ENCODE measurements at places on chromosomes 2 and 18. TPM values are rescaled to one million over a fixed set of nuclear protein-coding genes. Genes with fewer than 3 reads are reported as not detected.

TUBA4B gene
- total RNA-seq = not detected

SIX3 gene
- 0.49 TPM for total RNA-seq

MAP4K4 gene
- total RNA-seq = 169 TPM

CCDC178 gene
- 1.2 TPM for total RNA-seq

TCF7L1 gene
- total RNA-seq = 0.98 TPM

AMER3 gene
- total RNA-seq = 26.8 TPM

MEP1B gene
- total RNA-seq = under 0.01 TPM

FAM228B gene
- 71.8 TPM for total RNA-seq

TAF4B gene
- 1.5 TPM for total RNA-seq

APOB gene
- total RNA-seq = 0.25 TPM

KIAA2012 gene
- total RNA-seq = 0.98 TPM

PLGLB1 gene
- total RNA-seq = 6.6 TPM

CCBE1 gene
- total RNA-seq = 39.1 TPM

FAM161A gene
- total RNA-seq = 18.2 TPM

REEP1 gene
- 125 TPM for total RNA-seq

UCN gene
- total RNA-seq = 1.2 TPM

C2orf15 gene
- 2.5 TPM for total RNA-seq

GRP gene
- total RNA-seq = 17.5 TPM

EIF4E2 gene
- 30.5 TPM for total RNA-seq

RND3 gene
- 116 TPM for total RNA-seq

C2orf80 gene
- 26.6 TPM for total RNA-seq

ARHGAP28 gene
- total RNA-seq = 16.2 TPM

CROCC2 gene
- not detected for total RNA-seq

TTR gene
- total RNA-seq = 0.25 TPM

DSG4 gene
- not detected for total RNA-seq

RFTN2 gene
- total RNA-seq = 18.7 TPM

FAHD2A gene
- 6.9 TPM for total RNA-seq

POTEJ gene
- total RNA-seq = not detected

ARHGEF4 gene
- 45.7 TPM for total RNA-seq
